ENCODE measurements at places on chromosomes 2 and 18. TPM values are rescaled to one million over a fixed set of nuclear protein-coding genes. Genes with fewer than 3 reads are reported as not detected.

Gene CNOT9
- 20.6 TPM for polyA plus RNA-seq

Gene DUSP19
- 0.66 TPM for polyA plus RNA-seq

Gene ARHGAP25
- polyA plus RNA-seq = 1.9 TPM

Gene MOGAT1
- not detected for polyA plus RNA-seq

Gene SERPINB2
- 0.03 TPM for polyA plus RNA-seq

Gene RDH14
- polyA plus RNA-seq = 42.6 TPM

Gene ERICH2
- polyA plus RNA-seq = 0.40 TPM

Gene DNPEP
- polyA plus RNA-seq = 68.7 TPM

Gene C2orf66
- not detected for polyA plus RNA-seq

Gene TTN
- polyA plus RNA-seq = 137 TPM

Gene ABCG8
- not detected for polyA plus RNA-seq

Gene SLC23A3
- 0.10 TPM for polyA plus RNA-seq

Gene PLEKHH2
- 0.38 TPM for polyA plus RNA-seq

Gene RASGRP3
- polyA plus RNA-seq = 3.4 TPM

Gene EMILIN2
- polyA plus RNA-seq = 2.5 TPM

Gene ZDBF2
- polyA plus RNA-seq = 1.4 TPM

Gene TMEM247
- not detected for polyA plus RNA-seq

Gene IL1R1
- polyA plus RNA-seq = 11.3 TPM

Gene MC4R
- polyA plus RNA-seq = not detected

Gene RTP5
- not detected for polyA plus RNA-seq

Gene ARL4C
- 0.34 TPM for polyA plus RNA-seq

Gene CABLES1
- 0.46 TPM for polyA plus RNA-seq

Gene SLC40A1
- 49.1 TPM for polyA plus RNA-seq

Gene RPRM
- polyA plus RNA-seq = not detected

Gene DUSP2
- polyA plus RNA-seq = 5.8 TPM

Gene LHCGR
- 0.03 TPM for polyA plus RNA-seq

Gene IL1RN
- polyA plus RNA-seq = 0.09 TPM

Gene SCYGR3
- not detected for polyA plus RNA-seq

Gene PJVK
- polyA plus RNA-seq = 0.34 TPM

Gene POTEI
- polyA plus RNA-seq = not detected

Gene HRH4
- 0.06 TPM for polyA plus RNA-seq

Gene PTGR3
- polyA plus RNA-seq = 31.7 TPM

Gene ALPP
- polyA plus RNA-seq = not detected

Gene CDK15
- polyA plus RNA-seq = 0.29 TPM

Gene MDH1B
- 0.30 TPM for polyA plus RNA-seq

Gene POTEC
- polyA plus RNA-seq = not detected

Gene CIB4
- not detected for polyA plus RNA-seq

Gene CABYR
- polyA plus RNA-seq = not detected

Gene MAB21L4
- polyA plus RNA-seq = not detected

Gene SP5
- polyA plus RNA-seq = 0.08 TPM

Gene TBR1
- polyA plus RNA-seq = 0.01 TPM

Gene OTOF
- 0.16 TPM for polyA plus RNA-seq

Gene OR6B2
- polyA plus RNA-seq = not detected

Gene CROCC2
- not detected for polyA plus RNA-seq
